ENCODE measurements at places on chromosomes 4 and X.
A peak's percentile ranks its signal among the peaks of the same experiment; 100 is the strongest.

DNA sequence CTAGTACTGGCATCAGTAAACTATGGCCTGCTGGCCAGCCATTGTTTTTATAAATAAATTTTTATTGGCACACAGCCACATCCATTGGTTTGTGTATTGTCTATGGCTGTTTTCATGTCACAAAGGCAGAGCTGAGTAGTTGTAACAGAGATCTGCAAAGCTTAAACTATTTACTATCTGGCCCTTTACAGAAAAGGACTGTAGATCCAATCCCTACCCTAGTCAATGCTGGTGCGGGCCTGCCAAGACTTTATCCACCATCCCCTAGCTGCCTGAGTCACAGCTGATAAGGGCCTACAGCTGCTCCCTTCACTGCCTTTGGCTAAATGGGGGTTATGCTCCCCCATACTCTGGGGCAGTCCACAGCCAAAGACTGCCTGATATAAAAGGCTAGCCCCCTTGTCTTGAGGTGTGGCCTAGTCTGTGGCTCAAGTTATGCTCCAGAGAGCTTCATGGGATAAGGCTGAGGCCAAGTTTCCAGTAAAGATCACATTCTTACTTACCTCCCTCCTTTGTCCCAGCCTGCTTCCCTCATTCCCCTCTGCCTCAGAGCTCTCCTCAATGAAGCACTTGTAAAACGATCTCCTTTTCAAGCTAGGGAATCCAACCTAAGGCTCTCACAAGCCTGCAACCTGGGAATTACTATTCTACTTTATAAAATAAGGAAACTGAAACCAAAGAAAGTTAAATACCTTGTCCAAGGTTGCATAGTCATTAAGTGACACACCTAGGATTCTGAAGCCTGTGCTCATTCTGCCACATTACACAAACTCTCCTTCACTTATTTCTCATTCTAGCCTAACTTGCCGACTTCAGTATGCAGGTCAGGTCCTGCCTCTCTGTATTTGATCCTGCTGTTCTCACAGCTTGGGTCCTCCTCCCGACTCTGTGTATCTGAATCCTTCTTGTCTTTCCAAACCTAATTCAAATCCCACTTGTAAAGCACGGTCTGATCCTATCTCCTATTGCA is 20.7 kb downstream of the ACE2 start:
- DNase-seq, result no peak

GRCh38 chrX:116114999-116115398 is 55.5 kb upstream of the AGTR2 start:
- DNase-seq, result no peak

GRCh38 chrX:1750267-1750666 is 135.4 kb downstream of the ASMT start:
- no peak for DNase-seq

DNA sequence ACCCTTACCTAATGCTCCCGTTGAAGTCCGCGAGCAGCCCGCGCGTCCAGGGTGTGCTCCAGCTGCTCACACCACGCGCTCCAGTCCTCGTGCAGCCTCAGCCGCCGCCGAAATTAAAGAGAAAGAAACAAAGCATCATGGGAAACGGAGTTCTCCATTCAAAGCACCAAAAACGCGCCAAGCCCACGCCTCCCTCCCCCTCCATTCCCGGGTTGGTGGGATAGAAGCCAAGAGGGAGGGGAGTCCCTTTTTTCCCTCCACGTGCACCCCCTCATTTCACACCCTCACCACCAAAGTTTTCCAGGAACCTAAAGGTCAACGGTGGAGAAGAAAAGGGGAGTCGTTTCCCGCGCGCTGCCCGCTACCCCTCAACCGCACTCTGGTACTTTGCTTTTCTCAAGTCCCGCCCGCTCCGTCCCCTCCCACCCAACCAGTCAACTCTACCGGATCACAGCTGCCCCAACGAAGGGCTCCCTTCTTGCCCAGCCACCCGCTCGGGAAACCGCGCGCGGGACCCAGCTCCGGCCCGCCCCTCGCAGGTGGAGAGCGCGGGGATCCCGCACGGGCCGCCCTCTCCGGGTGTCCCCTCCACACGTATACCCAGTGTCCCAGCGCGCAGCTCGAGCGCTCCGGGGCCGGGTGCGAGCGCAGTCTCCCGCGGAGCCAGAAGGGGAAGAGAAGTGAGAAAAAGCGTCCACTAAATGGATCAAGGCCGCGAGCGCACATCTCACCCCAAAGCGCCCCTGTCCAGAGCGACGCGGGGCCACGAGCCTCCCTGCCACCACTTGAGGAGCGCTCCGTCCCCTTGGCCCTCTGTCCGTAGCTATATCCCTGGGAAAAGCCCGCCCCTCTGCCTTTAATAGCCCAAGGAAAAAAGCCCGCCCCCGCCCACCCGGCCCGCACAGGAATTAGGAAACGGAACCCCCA is 65.1 kb upstream of the CCDC160 start:
- no peak for DNase-seq

- DNase-seq, result no peak
Observed at GRCh38 chrX:154381271-154381670, 2.2 kb downstream of the EMD start.

DNA sequence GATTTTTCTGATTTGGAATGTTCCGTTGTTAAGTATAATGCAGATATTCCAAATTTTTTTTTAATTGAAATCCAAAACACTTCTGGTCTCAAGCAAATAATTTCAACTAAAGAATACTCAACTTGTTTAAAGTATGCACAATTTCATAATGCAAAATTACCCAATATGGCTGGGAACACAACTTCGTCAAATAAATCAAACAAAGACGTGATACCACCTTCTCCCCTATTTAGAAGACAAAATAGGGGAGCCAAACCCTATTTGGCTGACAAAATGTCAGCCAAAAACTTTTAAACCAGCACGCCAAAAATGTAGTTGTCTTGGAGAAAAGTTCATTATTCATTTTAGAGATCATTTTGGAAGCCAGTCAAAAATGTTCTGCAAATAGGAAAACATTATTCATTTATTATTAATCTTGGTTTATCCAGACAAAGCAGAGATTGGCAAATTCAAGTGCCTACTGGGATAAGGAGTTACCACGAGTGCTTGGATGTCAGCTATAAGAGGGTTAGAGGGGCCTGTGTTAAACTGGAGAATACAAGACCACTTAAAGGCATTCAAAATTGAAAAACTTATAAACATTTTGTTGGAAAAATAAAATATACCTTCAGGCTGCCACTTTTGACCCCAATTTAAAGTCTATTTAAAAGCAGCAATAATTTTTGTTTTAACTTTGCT is 3.3 kb upstream of the TKTL2 start:
- DNase-seq, result no peak

GRCh38 chr4:6851962-6852361 is 57.7 kb upstream of the TBC1D14 start:
- DNase-seq, result no peak

DNA sequence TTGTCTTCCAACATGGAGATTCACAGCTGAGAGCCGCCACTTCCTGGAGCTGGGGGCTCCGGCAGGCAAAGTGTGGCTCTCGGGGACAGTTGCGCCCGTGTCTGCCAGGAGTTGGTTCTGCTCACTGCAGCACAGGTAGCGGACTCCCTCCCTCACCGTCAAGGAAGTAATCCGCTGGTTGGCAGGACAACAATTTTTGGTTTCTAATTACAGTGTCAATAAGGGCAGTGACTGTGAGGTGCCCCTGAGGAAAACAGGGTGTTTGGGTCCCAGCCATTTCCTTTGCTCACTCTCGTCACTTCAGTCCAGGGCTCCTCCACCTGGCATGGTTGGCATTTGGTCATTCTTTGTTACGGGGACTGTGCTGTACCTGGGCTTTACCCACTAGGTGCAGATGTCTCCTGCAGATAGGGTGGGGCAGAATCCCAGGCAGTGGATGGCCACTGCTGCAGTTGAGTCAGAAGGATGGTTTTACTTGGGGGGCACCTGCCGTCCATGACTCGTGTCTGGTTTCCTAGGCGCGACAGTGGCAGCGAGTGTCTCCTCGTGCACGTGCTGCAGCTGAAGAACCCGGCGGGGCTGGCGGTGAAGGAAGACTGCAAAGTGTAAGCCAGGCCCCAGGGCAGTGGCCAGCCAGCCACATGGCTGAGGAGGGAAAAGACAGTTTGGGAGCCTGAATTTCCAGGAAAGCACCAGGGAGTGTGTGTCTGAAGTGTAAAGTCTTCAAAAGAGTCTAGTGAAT is 32.1 kb upstream of the CLCN4 start:
- no peak for DNase-seq

GRCh38 chr4:144302704-144303536 is 162.4 kb upstream of the GYPA start:
- no peak for DNase-seq

DNA sequence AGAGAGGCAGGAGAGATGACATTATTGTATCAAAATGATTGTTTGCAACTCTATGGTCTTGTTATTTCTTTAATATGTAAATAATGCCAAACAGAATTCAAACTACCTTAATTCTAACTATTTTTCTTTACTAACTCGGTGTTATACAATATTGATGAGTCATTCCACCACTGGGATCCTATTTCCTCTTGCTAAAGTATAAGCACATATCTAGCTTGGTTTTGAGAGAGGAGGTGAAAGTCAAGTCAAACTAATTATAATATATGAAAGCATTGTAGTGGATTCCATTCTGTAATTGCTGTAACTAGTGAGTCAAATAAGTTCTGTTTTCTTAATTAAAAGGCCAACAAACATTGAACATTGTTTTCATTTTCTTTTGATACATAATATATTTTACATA is 837.6 kb downstream of the PDHA2 start:
- DNase-seq, result no peak

GRCh38 chrX:154436374-154436982 is 476 bp upstream of the GDI1 start:
- peak; percentile 70 for DNase-seq

GRCh38 chr4:185743722-185744487 is 68.1 kb downstream of the SORBS2 start:
- no peak for DNase-seq

DNA sequence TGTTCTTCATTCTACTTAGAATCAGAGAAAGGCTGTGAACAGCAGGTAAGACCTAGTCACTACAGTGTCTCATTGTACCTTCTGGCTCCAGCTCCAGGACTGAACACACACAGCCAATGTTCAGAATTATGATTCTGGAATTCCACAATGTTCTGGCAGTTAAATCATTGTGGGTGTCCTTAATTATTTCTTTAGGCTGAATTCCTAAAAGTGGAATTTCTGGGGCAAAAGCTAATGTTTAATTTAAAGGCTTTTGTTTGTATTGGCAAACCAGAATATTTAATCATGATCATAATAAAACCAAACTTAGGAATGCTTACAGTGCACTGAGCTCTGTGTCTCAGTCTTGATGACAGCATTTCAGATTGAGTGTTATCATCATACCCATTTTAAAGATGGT is 67.0 kb upstream of the FAT1 start:
- DNase-seq, result no peak

DNA sequence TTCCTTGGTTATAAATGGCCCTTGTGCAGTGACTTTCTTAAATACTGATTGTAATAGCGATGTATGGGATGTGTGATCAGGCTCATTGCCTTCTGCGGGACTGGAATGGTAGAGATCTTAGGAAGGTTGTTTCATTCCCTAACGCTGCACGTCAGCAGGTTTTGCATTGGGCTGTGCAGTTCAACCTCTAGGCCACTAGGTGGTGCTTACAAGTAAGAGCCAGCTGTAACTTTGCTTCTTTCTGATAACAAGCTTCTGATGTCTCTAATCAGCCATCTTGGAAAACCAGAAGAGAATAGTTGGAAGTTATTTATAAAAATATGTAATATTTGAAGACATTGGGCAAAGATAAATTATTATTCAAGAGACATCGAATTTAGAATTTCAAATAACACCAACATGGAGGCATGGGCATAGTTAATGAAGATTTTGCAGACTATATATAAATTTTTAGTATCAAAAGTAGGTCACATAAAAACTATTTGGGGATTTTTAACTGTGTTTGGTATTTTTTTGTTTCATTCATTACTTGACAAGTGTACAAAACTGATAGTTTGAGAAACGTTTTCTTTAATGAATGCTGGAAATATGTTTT is 339.7 kb upstream of the PCDH7 start:
- peak; percentile 40 for DNase-seq

- DNase-seq, result peak; percentile 80
Observed at GRCh38 chr4:38387348-38387747, 276.7 kb upstream of the KLF3 start.

- DNase-seq, result peak; percentile 16
Observed at GRCh38 chr4:71241501-71242288, 97.1 kb upstream of the SLC4A4 start.

DNA sequence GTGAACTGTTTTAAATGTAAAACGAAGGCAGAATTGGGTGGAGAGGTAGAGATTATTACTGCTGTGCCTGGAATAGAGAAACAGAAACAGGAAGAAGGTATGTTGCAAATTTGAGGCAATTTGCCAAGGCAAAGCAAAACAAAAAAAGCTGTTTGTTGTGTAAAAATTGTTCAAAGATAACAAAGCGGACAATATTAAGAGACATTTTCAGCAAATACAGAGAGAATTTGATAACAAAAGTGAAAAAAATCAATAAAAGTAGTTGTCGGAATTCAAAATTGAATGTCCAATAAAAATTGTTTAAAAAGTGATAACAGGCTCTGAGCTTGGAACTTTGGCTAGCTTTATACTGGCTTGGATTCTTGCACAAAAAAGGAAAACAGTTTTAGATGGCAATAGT is 14.4 kb upstream of the SMS start:
- no peak for DNase-seq

DNA sequence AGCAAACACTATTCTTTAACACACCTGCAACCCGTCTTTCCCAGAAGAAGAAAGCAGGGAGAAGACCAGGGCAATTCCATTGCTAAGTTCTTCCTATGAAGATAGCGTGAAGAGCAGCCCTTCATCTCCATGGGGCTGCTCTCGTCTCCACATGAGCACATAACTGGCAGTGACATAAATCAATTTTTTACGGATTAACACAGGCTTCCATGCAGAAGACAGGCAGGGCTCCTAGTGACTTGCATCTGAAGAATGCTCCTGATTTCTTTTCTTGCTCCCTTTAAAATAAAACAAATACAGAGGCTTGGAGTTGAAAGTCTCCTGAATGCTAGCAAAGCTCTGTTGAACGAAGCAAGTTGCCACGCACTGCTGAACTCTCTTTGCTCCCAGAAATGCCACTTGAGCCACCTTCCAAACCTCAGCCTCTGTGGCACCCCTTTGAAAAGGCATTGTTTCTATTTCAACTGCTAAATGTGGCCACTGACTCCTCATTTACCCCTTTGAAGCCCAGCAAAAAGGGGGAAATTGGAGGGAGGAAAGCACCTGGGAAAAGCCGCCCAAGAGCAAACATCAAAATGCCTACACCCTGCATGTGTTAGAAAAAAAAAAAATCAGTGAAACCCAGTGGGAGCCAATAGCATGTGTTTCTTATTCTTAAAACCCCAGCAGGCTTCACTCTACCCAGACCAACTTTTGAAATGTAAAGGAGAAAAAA is 383.7 kb downstream of the IDS start:
- DNase-seq, result peak; percentile 44

- no peak for DNase-seq
Observed at GRCh38 chr4:155008389-155008788, 200.0 kb upstream of the NPY2R start.

DNA sequence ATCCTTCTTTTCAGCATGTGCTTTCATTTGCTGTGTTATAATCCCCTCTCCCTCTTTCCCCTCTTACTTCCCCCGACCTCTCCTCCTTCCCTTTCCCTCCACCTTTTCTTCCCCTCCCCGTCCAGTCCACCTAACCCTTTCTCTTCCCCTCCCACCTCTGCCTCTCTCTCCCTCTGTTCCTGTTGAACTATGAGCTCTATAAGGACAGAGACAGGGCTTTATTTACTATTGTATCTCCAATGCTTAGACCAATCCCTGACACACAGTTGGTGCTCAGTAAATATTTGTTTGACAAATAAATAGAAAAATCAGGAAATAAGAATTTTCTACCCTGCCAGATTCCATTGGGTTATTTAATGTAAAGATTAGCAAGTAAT is 60.8 kb downstream of the EGF start:
- DNase-seq, result no peak

- DNase-seq, result no peak
Observed at GRCh38 chrX:34868633-34869032, 74.0 kb upstream of the FAM47B start.

Measured in NCI-H1417 (cell line).